Activated naive CD4-positive, alpha-beta T cell (primary cell): ENCODE measurements at places on chromosomes 1 and 21.

DNA sequence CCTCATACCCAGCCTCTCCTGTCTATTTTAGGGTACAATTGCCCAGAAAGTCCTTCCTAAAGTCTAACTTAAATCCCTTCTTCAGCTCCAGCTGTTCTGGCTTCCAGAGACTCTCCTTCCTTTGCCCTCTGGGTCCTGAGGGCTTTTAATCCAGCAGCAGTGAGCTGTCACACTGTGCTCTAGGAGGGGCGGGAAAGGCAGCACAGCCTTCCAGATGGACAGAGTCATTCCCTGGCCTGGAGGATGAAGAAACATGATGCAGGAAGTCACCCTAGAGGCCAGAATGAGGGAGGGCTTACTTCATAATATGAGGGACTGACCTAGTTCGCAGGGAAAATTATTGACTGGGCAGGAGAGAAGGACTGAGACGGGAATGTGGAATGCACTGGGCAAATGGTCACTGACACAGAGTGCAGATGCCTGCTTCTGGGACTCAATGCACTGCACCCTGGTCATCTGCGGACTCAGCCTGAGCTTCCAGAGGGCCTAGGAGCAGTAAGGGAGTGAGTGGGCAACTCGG lies 1.3 kb downstream of the SH2D2A start:
- no peak for DNase-seq

DNA sequence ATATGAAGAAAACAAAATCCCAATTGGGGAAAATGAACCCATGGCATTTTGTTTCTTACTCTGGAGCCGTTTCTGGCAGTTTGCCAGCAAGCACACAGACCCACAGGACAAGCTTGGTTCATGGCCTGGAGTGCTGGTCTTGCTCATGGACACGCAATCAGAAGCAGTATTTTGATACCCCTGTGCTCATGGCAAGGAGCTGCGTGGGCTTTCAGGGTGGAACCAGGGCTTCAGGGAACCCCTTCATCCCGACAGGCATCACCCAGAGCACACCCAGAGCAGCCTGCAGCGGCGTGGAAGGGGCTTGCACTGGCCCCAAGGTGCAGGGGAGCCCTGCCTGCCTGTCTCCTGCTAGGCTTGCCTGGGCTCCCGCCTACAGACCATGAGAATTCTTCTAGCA lies 45.4 kb upstream of the PCBP3 start:
- no peak for DNase-seq

GRCh38 chr1:86239894-86240293 lies 83.3 kb upstream of the COL24A1 start:
- no peak for DNase-seq

- no peak for DNase-seq
These were observed 2.5 kb downstream of the BACE2 start for GRCh38 chr21:41170442-41170841.

DNA sequence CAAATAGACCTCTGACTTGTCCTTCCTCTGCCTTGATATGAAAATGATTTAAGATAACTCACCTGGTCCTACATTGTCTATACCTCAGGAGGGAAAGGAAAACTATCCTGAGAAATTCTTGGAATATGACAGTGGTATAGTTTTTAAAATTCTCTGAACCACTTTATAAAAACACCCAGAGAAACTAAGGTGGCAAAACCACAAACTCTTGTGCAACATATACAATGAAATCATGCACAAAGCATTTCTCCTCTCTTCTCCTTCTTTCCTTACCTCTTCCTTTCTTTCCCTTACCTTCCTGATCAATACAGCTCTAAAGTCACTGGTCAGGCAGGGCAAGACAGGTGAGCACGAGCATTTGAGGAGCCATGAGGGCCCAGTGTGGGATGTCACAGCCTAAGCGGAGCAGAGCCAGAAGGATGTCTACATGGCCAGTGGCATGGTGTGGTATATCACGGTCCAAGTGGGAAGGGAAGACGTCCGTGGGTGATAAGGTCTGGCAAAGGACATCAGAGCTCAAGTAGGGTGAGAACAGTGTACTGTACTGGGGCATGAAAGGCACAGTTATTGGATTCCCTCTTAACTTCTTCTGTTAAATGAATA lies 543.3 kb downstream of the DPYD start:
- no peak for DNase-seq

GRCh38 chr1:26856181-26856580 lies 6.8 kb upstream of the SFN start:
- no peak for DNase-seq

- no peak for DNase-seq
These were observed 243.2 kb upstream of the RAB4A start for GRCh38 chr1:229027622-229028182.

DNA sequence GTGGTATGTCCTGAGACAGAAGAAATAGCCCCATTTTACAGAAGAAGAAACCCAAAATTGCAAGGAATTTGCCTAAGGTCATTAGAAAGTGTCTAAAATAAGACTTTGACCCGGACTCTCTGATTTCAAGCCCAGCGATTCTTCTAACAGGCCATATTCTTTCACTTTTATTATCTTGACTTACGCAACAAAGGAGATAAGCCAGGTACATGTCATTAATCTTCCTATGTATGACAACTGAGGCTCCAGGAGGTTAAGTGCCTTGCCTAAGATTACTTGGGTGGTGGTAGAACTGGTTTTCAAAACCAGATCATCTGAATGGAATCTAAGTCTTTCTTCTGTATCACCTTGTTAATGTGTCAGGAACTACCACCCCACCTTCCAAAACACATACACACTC lies 124.3 kb downstream of the PBX1 start:
- DNase-seq, result no peak

DNA sequence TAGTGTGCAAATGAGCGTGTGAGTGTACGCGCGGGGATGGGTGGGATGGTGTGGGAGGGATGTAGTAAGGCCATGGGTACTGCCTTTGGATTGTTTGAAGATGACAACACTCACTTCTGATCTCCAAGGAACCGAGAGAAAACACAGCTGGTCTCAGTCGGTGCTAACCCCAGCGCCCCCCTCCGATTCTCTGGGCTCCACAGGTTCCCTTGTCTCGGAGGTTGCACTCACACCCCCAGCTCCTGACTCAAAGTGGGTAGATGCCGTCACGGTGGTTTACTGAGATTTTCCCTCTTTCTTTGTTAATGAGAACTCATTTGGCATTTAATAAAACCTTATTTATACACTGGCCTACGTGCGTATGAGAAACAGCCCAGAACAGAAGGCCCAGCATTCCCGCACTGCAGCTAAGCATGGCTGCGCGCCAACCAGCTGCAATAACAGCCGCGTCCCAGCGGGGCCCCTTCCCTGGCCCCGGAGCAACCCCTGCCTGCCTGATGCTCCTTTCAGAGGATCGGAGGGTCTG lies 25.8 kb downstream of the ABCA4 start:
- no peak for DNase-seq

DNA sequence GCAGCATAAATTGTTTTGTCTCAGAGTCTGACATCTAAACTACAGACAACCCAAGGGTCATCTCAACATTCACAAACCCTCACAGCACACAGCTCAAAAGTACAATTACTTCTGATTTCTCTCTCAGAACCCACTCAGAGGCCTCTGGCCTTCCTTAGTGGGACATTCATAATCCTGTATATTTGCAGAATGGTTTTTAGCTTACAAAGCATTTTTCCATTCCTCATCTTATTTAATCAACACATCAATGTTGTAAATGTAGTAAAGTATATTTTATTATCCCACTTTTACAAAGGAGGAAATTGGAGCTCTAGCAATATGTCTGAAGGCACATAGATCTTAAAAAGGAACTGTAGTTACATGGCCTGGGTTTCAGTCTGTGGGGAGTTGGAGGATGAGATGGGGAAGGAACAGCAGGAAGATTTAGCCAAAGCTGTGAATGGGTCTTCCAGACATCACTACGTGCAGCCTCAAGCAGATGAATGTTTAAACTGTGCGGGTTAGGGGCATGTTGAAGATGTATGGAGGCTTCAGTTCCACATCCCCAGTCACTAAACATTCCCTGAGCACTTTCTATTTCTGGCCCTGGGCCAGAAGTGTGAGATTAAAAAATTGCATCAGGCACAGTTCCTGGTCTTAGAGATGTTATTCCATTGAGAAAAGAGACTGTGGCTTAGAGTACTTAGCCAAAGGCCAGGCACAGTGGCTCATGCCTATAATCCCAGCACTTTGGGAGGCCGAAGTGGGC lies 13.3 kb downstream of the AKNAD1 start:
- DNase-seq, result no peak

DNA sequence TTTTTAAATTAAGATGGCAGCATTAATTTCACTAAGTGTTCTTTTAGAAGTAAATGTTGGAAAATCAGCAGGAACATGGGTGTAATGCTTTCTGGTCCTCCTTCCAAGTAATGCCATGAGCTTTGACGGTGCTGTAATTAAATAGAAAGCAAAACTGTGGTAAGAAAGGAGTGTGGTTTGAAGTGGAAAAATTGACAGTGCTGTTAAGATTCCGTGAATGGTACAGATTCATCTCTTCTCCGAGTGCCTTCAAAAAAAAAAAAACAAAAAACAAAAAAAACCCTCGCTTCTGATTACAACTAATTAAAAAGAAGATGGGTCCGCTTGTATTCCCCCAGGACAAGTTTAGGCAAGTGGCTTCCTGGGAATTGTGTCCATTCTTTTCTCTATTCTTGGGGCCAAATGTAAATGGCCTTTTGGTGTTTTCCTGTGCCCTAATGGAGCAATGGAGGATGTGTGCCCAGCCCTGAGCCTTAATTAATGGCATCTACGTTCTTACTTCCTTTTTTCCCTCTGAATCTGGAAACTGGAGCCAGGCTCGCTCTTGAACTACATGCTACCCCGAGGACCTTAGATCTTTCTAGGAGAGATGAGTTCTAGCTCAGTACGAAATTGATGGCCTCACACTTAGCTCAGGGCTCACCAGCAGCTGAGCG lies 5.1 kb downstream of the LMO4 start:
- DNase-seq, result no peak

DNA sequence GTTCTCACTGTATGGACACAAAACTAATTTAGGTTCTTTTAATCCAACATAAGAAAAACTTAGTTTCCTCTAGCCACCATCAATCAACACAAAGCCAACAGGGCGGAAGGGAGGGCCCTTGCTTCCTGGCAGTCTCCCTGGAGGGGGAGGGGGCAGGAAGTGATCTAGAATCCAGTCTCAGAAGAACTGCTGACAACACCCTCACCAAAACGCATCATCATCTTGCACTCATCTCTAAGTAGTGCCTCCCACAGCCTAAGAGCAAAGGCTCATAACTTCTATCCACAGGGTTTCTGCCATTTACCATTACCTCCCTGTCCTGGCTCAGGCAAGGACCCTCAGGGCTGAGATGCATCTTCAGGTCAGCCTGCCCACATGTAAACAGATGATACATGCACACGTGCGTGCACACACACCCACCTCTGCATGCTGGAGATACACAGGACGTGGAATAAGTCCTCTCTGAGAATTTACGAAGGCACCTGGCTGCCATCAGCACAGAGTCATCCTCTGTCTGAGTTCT lies 20.5 kb downstream of the HIVEP3 start:
- DNase-seq, result no peak

DNA sequence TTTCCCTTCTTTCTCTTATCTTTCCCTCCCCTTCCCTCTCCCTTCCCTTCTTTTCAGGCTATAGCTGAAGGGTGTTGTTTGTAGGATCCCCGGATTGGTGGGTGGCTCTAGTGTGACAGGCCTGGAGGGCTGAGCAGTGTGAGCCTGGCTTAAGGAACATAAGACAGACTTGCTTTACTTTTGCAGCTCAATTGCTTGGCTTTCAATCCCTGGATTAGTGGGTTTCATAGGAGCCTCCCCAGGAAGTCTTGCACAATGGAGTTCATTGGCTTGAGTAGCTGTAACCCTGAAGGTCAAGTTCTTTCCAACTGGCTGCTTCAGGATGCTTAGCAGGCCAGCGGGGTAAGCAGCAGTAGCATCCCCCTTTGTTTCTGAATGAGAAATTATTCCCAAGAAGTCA lies 126.7 kb downstream of the CAMTA1 start:
- no peak for DNase-seq

DNA sequence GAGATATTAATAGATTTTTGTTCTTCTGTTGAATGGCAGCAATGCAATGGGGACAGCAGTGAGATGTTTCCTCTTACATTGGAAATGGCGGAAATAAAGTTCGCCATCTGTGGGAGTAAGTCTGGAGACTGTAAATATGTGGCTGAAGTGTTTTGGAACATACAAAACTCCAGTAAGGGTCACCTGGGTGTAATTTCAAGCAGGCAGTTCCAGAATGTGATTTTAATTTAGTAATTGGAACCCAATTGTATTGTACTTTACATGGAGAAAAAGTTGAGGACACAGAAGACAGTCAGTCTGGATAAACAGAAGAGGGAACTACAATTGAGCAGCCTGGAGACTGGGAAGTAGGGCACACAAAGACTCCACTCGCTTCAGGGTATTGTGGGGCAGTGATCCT lies 108.6 kb downstream of the NTMT2 start:
- DNase-seq, result no peak

- DNase-seq, result no peak
These were observed 18.7 kb downstream of the SLC19A1 start for GRCh38 chr21:45523411-45524101.

DNA sequence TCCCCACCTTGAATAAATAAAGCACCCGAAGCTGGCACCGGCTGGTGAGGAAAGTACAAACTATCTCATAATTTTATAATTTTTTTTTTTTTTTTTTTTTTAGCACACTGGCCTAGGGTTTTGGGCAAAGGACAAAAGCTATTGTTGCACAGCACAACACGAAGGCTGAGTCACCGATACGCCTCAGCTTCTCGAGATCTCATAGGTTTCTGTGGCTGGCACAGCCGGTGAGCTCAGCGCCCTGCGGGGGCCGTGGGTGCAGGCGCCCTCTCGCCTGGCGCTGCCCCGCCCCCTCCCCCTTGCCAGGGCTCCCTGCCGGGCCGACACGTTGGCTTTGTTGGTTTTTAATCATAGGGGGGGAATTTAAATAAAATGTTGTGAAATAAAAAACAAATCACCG lies 17.2 kb downstream of the CASZ1 start:
- no peak for DNase-seq

- no peak for DNase-seq
These were observed 24.5 kb downstream of the ADARB1 start for GRCh38 chr21:45098867-45099266.

DNA sequence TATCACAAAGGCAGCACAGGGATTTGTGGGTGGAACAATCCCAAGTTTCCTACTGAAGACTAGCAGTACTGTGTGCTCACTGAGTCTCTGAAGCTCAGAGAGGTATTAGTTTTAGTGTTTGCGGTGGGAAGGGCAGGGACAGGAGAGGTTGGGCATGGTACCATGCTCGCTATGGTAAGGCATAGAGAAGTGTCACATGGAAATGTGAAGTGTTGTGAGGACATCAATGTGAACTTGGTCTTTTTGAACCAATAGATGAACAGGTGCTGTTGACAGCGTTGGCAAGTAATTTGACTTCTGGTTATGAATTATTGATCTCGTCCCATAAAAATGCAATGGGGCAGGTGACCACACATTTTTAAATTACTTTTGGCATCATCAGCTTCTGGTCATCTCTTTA lies 55.8 kb upstream of the ADAMTS1 start:
- DNase-seq, result no peak

GRCh38 chr1:28056129-28056925 lies 32.1 kb downstream of the EYA3 start:
- DNase-seq, result peak; percentile 1

GRCh38 chr21:42571391-42572150 lies 57.9 kb downstream of the SLC37A1 start:
- DNase-seq, result no peak

- DNase-seq, result no peak
These were observed 134.7 kb downstream of the TGFBR3 start for GRCh38 chr1:91751275-91751674.

GRCh38 chr21:36254106-36254941 lies 65.7 kb upstream of the MORC3 start:
- DNase-seq, result no peak

GRCh38 chr21:45333583-45334121 lies 46.0 kb upstream of the POFUT2 start:
- no peak for DNase-seq

- DNase-seq, result no peak
These were observed 29.0 kb downstream of the POU2F1 start for GRCh38 chr1:167249702-167250101.
